Forelimb muscle (tissue), 1 donor: ENCODE measurements at places on chromosomes 2 and 18.

DNA sequence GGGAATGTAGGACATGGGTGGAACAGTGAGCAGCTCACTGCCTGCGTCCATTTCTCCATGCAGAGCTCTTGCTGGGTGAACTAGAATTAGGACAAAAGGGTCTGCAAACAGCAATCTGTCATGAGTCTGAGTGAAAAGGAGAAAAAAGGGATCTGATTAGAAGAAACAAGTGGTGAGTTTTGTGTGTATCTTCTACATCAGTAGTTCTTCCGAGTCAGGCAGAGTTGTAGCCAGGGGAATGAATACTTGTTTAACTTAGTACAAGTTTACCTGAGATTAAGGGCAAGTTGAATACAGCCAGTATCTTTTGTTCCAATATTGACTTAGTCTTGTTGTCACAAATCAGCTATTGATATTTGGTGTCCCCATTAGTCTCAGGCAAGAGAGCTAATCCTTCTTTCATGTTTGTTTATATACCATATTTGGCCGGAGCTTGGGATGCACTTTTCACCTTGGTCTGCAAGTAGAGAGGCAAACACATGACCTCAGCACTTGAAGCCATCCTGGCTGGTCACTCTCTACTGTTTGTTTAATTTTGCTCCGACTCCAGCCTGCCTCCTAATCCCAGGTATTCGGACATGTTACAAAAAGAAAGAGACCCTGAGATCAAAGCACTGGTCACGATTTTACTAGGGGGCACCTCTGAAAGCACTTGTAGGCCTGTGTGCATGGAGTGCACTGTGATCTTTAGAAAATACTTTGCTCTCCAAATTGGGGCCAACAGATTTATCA is 211.0 kb upstream of the NT5C1B start:
- DNase-seq = no peak

DNA sequence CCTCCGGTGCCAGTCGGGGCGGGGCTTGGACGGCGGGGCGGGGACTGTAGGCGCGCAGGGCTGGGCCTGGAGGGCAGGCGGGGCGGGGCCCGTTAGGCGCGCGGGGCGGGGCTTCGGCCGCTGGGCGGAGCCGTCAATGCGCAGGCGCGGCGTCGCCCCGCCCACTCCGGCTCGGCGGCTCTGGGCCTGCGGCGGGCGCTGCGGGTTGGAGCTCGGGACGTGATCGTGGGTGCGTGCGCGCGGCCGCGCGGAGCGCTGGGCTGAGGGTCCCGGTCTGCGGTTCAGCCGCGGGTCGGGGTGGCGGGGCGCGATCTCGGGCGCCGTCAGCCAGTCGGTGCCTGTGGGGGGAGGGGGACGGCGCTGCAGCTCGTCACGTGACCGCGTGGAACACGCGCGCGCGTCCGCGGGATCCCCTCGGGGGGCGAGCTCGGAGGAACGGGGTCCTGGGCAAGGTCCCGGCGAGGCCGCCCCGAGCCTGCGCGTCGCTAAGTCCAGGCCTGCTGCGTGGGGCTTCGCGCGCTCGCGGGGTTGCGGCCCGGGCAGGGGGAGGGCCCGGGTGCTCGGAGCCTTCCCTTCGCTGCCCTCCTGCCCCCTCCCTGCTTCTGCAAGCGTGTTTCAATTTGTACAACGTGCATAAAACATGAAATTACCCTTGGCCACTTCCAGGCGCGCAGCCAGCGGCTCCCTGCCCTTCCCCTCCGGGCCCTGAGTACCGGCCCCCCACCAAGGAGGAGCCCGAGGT is at the start of gene D2HGDH:
Gene D2HGDH, plus strand, starts transcription at position 164 of the 742 bp plus-strand sequence. CDS start 595 bp downstream, outside the sequence.
- peak; percentile 61 for DNase-seq

DNA sequence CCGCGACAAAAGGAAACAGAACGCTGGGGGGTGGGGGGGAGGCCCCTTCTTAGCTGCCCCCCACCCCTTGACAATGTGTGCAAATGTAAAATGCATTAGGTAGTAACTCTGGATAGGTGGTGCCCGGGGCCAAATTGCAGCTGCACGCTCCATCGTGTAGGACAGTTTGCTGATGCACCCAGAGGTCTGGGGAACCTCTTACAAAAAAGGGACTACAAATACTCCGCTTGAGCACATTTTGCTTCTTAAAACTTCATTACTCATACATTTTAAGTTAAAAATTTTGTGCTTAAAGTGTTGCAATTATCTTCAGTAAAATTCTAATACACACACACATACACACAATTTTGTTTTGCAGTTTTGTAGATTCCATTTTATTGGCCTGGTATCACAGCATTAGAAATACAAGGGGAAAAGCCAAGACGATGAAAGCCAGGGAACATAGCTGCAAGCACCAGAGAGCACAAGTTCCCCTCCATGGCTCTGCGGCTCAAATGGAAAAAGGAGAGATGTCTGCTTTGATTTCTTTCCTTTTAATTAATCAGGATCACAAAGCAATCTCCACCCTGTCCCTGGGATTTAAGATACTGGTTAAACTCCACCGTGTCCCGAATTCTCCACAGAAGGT is 582.1 kb downstream of the ZEB2 start:
- DNase-seq = no peak

GRCh38 chr2:223232896-223233295 is 180.9 kb downstream of the KCNE4 start:
- DNase-seq = no peak

GRCh38 chr2:73114273-73114867 is 1.6 kb upstream of the RAB11FIP5 start:
- no peak for DNase-seq

GRCh38 chr2:14313341-14313740 is 319.2 kb upstream of the LRATD1 start:
- no peak for DNase-seq

DNA sequence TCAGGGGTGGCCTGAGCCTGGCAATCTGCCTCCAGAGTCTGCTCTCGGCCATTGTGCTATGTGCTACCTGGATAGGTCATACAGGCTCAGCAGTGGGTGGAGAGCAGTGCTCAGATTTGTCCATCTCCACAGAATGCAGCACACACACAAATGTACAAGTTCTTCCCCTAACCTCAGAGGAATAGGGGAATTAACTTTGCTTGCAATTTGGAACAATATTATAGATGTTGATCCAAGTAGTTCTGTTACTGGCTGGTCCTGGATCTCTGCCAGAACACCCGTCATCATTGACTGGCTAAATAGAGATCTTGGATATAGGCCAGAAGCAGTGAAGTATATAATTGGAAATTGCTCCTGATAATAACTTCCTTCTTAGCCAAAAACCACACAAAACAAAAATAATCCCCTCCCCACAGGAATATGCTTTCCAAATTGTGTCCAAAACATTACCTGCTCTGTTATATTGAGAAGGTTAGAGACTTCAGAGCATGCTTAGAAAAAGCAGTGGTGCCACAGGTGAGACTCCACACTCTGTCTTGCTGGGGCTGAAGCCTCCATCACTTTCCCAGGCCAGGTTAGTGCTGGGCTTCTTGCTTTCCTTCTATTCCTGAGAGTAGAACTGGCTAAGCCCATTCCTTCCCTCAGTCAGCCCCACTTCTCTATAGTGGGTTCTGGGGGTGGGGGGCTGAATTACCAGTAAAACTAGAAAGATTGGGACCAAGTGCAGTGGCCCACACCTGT is 38.8 kb downstream of the NCAPH start:
- DNase-seq = no peak

DNA sequence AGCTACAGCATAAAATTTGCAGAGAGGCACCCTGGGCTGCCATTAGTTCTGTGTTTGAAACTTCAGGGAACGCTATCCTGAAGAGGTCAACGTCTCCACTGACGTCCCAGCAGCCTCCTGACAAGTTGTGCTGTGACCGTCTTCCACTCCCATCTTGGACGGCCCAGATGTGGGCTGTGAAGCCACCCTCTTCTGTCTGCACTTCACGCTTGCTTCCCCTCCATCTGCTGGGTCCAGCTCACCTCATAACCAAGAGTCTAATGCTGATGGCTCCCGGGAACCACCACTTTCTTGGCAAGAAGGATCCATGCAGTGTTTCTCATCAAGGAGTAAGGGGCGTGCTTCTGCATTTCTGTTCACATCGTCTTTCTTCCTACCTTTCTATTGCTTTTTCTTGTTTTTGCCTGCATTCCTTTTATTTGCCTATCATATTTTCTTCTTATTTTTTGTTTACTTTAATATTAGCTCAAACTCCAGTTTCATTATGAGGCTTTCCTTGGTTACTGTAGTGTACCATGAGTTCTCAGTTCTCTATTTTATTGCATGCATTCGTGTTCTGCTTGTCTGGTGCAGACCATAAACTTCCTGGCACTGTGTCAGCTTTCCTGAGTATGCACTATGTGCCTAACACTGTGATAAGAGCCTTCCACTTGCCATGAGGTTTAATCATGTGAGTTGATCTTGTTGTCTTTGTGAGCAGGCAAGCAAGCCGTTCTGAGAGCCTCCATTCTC is 631.8 kb upstream of the RAB6C start:
- DNase-seq = no peak

DNA sequence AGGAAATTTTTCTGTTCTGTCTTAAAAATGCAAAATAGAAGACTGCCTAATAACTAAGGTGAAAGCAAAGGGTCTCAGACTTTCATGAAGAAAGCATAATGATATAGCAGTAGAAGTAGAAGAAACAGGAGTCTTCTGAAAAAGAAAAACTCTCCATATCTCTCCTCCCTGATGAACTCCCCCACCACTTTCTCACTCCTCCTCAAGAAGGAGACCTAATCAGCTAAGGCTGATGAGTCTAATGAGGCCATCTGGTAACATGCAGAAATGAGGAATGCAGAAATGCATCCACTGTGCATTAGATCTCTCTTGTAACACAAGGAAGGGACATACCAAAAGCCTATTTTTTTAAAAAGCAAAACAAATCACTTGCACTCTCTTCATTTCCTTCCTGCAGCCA is 273.7 kb upstream of the UBE2E3 start:
- DNase-seq = no peak

GRCh38 chr2:224062481-224063297 is 23.6 kb upstream of the SERPINE2 start:
- DNase-seq = no peak

DNA sequence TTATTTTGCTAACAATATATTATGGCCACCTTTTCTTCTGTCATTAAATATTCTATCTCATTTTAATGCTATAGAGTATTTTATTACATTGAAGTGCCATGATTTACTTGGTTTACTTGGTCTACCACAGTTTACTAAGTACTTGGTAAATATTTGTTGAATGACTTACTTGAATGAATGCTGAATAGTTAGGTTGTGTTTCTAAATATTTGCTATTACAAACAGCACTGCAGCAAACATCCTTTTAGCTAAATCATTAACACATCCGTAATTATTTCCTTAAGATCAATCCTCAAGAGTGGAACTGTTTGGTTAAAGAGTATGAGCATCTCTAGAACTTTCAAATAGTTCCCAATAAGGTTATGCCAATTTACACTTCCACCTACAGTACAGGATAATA is 318.7 kb downstream of the MYCN start:
- DNase-seq = no peak

DNA sequence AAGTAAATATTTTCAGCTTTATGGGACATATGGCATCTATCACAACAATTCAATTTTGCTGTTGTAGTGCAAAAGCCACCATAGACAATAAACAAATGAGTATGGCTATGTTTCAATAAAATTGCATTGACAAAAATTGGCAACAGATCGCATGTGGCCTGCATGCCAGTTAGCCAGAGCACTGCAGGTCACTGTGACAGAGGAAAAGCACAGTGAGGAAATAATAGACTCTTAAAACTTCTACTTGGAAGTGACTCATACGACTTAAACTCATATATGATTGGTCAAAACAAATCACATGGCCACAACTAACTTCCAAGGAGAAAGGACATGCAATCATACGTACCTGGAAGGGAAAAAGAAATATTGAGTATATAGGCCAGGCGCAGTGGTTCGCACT is 44.4 kb downstream of the EXOC6B start:
- no peak for DNase-seq

- no peak for DNase-seq
Measured at GRCh38 chr18:63762518-63762917, 12.7 kb upstream of the SERPINB7 start.

- DNase-seq = no peak
Measured at GRCh38 chr2:101704046-101704466, 6.5 kb downstream of the MAP4K4 start.

DNA sequence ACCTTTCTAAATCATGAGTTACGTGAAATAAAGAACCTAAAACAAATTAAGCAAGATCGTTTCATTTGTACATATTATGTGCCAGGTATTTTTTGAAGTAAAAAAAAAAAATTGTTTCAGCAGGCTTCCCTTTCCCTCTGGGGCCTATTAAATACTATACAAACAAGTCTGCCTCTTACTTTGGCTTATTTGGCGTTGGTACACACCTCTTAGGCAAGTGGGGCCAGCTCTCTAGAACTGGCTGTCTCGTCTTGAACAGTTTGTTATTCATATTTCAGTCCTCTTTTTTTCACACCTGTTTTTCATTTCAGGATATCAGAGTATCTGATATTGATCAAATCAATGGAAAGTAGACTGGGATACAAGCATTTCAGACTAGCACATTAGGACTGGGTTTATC is 27.4 kb upstream of the PPP3R1 start:
- DNase-seq = no peak

- DNase-seq = peak; percentile 31
Measured at GRCh38 chr2:78127424-78127823, 605.2 kb upstream of the LRRTM4 start.

GRCh38 chr2:39313575-39313974 is 69.8 kb upstream of the CDKL4 start:
- no peak for DNase-seq

DNA sequence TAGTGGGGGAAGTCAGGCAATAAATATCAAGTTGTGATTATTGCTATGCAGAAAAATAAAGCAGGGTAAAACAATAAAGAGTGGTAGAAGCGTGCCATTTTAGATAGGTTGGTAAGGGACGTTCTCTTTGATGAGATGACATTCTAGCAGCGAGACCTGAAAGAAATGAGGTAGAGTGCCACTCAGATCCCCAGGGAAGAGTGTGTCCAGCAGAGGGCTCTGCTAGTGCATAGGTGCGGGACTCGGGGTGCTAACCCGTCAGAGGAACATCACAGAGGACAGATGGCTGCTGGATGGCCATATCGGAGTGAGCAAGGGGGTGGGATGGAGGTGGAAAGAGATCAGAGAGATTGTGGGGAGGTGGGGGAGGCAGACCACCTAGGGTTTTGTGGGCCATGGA is 16.3 kb upstream of the GTF2A1L start:
- no peak for DNase-seq

DNA sequence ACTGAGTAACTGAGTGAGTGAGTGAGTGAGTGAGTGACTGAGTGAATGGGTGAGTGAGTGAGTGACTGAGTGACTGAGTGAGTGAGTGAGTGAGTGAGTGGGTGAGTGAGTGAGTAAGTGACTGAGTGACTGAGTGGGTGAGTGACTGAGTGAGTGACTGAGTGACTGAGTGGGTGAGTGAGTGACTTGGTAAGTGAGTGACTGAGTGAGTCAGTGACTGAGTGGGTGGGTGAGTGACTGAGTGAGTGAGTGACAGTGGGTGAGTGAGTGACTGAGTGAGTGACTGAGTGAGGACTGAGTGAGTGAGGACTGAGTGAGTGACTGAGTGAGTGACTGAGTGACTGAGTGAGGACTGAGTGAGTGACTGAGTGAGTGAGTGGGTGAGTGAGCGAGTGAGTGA is 13.9 kb downstream of the MAL start:
- no peak for DNase-seq

GRCh38 chr18:46814399-46814798 is 57.5 kb upstream of the ST8SIA5 start:
- no peak for DNase-seq
